ENCODE measurements at places on chromosomes 4 and X.

- no peak for DNase-seq
Observed at GRCh38 chr4:84235126-84235944, 263.8 kb downstream of the NKX6-1 start.

DNA sequence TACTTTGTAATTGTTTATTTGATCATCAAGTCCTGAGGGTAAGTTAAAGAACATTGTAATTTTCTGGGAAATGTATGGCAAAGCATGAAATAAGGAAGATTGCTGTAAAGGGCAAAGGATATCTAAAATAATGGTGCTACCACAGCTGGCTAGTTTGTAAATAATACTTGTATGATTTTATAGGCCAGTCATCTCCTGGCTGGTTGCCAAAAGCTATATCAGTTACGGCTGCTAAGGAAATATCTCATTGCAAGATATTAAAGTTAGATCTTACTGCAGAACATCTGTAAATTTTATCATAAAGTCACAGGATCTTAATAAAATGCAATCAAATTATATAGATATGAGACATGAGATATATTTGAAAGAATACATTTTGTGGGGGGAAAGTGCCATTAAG lies 150.8 kb upstream of the CXCL13 start:
- no peak for DNase-seq

- no peak for DNase-seq
Observed at GRCh38 chrX:120474085-120474484, 5.0 kb upstream of the LAMP2 start.

DNA sequence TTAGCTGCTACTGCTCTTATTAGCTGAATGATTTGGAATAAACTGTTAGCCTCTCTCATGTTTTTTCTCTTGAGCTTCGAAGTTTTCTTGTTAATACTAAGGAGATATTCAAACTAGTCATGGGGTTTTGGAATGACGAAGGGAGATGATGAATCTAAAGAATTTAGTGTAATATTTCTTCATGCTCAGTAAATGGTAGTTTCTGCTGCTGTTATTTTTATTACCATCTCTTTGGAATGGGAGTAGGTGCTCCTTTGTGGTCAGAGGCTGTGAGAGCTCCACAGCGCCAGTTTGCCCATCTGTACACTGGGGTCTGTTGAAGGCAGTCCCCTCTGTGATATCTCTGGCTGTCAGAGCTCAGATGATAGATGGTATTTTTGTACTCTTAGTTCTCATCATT lies 33.7 kb downstream of the HTT start:
- DNase-seq, result no peak

DNA sequence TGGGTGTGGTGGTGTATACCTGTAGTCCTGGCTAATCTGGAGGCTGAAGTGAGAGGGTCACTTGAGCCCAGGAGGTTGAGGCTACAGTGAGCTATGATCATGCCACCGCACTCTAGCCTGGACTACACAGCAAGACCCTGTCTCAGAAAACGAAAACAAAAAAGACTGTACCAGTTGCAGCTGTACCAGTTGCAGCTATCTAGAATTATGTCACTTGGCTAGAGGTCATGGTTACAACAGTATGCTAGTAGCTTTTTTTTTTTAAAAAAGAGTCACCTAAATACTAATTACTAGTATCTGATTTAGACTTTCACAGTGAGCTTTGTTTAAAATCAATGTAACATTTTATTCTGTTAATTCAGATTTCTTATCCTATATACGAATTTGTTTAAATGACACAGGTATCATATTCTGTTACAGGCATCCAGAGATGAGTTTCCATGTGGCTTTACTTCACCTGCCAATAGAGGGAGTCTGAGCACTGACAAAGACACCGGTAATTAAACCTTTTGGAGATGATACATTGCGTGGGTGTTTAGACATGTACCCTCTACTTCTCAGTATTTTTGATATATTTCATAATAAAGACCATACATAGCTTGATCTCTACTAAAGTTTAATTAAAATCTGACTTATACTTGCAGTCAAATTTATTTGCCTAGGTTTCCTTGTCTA lies 100.2 kb upstream of the IL13RA1 start:
- no peak for DNase-seq

GRCh38 chr4:1511441-1512041 lies 105.3 kb upstream of the NKX1-1 start:
- peak; percentile 70 for DNase-seq

DNA sequence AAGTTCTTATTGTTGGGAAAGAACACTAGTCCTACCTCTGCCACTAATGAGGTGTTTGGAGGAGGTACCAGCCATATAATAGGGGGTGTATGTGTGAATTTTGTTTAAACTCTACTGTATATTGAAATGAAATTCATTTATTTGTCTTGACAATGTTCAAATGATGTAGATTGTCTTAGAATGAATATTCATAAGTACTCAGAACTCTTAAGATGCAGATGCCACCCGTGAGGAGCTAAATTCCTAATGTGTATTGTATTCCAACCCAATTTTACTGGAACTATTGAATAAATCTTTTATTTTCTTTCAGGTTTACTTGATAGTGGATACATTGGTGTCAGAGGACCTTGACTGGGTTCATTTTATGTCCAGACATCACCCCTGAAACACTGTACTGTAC lies 63.9 kb upstream of the RAB33B start:
- DNase-seq, result no peak

GRCh38 chrX:1181170-1181569 lies 31.3 kb downstream of the CRLF2 start:
- no peak for DNase-seq

DNA sequence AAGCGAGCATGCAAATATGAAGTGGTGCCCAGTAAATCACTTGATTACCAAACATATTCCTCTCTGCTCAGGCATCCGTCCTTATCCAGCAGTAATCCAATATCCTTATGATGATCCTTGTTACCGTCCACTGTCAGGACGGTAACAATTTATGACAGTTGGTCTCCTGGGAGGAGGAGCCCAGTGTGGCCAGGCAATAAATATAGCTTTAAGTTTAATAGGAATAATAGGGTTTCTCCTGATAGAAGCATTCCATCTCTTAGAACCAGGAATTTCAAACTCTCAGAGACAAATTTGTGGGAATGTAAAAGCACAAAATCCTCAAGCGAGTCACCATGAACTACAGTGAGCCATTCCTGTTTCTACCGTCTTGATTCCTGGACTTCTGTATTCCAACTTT lies 171.2 kb upstream of the IL15 start:
- DNase-seq, result no peak

DNA sequence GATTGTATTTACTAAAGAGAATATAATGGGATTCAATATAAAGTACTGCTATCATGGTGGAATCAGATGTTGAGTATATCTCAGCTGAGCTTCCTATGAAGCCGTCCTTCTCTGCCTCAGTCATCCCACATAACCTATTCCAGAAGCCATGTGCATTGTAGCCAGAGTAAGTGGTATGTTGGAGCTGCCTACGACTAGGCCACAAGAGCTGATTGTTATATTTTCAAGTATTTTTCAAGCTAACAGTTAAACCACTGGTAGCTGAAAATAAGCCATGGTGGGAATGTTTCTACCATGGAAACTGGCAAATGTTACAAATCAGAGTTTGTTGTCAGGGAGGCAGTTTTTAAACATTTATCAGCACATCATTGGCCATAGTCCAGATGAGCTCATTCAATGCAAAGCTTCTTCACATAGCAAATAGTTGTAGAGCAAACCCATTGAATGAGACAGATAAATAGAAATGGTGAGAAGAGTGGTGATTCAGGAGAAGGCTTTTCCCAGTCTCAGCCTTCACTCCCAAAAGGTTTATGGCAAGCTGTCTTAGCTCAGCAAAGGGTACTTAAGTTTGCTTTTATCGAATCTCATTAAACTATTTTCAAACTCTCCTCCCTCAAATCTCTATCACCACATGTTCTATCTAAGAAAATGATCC lies 436.4 kb downstream of the PCDH19 start:
- no peak for DNase-seq

DNA sequence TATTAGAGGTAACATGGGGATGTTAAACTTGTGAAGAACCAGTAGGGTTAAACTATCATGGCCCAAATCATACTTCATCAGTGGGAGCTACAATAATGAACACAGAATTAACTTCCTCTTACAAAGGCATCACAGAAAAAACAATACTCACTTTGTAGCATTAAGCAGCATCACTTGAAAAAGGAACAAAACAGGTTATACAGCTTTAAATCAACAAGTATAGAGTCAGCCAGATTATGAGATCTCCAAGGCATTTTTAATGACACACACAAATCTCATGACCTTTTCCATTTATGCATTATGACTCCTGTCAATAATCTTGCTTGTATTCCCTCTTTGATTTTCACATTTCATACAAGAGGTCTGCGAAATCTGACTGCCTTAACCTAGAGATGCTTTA lies 18.3 kb downstream of the FBXL5 start:
- no peak for DNase-seq

Measured in CD4-positive, alpha-beta T cell treated with Interleukin-15 for 1 hour (primary cell).